CD8-positive, alpha-beta memory T cell (primary cell): ENCODE measurements at places on chromosomes 3 and 15. TPM values are rescaled to one million over a fixed set of nuclear protein-coding genes. Genes with fewer than 3 reads are reported as not detected.

Gene B3GNT5
- 10.0 TPM for total RNA-seq

Gene PTH1R
- not detected for total RNA-seq

Gene TICRR
- total RNA-seq = 14.0 TPM

Gene GLDN
- not detected for total RNA-seq

Gene FSIP1
- total RNA-seq = 0.38 TPM

Gene CCR4
- 113 TPM for total RNA-seq

Gene BCL2A1
- 56.8 TPM for total RNA-seq

Gene SIDT1
- total RNA-seq = 14.8 TPM

DNA sequence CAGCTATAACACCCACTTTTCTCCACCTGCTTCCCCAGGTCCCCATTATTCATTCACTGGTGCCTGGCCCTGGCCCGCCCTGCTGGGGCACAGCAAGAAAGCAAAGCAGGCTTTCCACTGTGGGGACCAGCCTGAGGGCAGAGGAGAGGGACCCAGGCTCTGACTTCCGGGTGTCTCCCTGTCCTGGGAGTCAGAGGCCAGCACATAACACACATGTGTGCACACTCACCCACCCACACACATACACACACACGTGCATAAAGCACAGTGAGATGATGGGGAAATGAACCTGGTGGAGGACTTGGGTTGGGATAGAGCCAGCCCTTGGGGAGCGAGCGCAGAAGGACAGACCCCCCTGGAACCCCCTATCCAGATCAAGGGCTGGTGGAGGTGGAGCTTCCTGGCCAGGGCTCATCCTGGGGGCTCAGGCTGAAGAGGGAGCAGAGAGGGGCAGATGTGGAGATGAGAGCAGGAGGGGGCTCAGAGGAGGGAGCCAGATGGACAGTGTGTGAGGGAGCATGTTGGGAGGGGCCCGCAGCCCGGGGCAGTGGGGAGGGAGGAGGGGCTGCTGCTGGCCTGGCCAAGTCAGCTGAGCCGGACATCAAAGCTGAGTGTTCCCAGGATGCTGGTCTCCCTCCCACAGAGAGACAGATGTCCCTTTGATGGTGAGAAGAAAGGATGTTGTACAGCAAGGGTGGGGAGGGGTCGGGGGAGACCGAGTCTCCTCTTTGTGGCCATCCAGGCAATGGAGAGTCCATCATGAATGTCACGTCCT, 78.2 kb downstream of the LINGO1 start:
- H3K27ac ChIP-seq = no peak overlapping the region
- no peak overlapping the region for H3K4me3 ChIP-seq
- H3K4me1 ChIP-seq = no peaks in the 10 kb centered on the region
- no peak for DNase-seq

- DNase-seq = no peak
- H3K4me3 ChIP-seq = no peak overlapping the region
- no peaks in the 10 kb centered on the region for H3K4me1 ChIP-seq
Measured at GRCh38 chr15:96312641-96313335, 17.7 kb upstream of the NR2F2 start.

GRCh38 chr3:12780751-12781150, 15.7 kb upstream of the CAND2 start:
- no peaks in the 10 kb centered on the region for H3K27me3 ChIP-seq
- no peak overlapping the region for H3K27ac ChIP-seq
- no peak for DNase-seq
- no peak overlapping the region for H3K4me3 ChIP-seq

- no peaks in the 10 kb centered on the region for H3K4me1 ChIP-seq
- DNase-seq = no peak
- no peaks in the 10 kb centered on the region for H3K36me3 ChIP-seq
- no peak overlapping the region for H3K4me3 ChIP-seq
Measured at GRCh38 chr3:184651904-184652303, 60.0 kb downstream of the MAGEF1 start.

- no peak for DNase-seq
- no peaks in the 10 kb centered on the region for H3K27me3 ChIP-seq
- no peak overlapping the region for H3K4me3 ChIP-seq
- H3K27ac ChIP-seq = no peak overlapping the region
- H3K4me1 ChIP-seq = no peaks in the 10 kb centered on the region
Measured at GRCh38 chr3:49880581-49881315, 11.0 kb upstream of the CAMKV start.

- no peaks in the 10 kb centered on the region for H3K36me3 ChIP-seq
- no peak for DNase-seq
- no peaks in the 10 kb centered on the region for H3K27me3 ChIP-seq
Measured at GRCh38 chr3:74059301-74059922, 434.7 kb upstream of the PDZRN3 start.

DNA sequence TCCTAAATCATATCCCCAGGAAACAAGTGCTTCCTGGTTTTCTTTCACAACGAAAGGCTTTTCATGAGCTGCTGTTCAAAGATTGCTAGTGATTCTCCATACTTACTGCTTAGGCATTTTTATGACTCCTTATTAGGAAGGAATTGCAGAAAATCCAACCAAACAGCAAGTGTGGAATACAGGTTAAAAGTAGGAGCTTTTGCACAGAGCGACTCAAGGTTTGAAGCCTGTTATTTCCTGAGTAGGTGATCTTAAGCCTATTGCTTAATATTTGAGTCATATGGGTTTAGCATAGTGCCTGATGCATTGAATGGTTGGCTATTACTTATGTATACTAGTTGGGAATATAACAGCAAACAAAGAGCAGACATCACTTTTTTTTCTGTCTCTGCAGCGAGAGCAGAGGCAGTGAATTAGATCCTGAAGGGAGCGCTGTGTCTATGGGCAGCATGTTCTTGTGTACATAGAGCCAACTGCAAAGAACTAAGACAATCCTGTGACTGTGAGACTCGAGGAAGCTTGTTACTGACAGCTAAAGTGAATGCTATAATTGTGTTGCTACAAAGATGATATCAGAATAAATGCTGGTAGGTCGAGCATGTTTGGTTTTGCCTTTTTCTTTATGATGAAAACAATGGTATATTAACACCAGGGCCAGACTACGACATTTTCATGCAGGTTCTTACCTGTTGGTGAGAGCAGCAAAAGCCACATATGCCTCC, 6.3 kb downstream of the TM4SF1 start:
- no peak overlapping the region for H3K4me3 ChIP-seq
- no peak overlapping the region for H3K27ac ChIP-seq
- H3K27me3 ChIP-seq = no peaks in the 10 kb centered on the region
- H3K36me3 ChIP-seq = no peaks in the 10 kb centered on the region
- no peak for DNase-seq
- H3K4me1 ChIP-seq = no peaks in the 10 kb centered on the region

- H3K36me3 ChIP-seq = no peaks in the 10 kb centered on the region
- no peak overlapping the region for H3K4me3 ChIP-seq
- no peak overlapping the region for H3K27ac ChIP-seq
- DNase-seq = no peak
- H3K4me1 ChIP-seq = no peaks in the 10 kb centered on the region
Measured at GRCh38 chr3:72679540-72680198, 168.6 kb downstream of the SHQ1 start.

- H3K27me3 ChIP-seq = no peaks in the 10 kb centered on the region
- no peak overlapping the region for H3K27ac ChIP-seq
- no peak for DNase-seq
Measured at GRCh38 chr3:128378631-128379347, 87.9 kb downstream of the DNAJB8 start.

- no peak for DNase-seq
- H3K36me3 ChIP-seq = no peaks in the 10 kb centered on the region
- H3K4me1 ChIP-seq = peaks cover 47% of the 10 kb centered on the region
- no peak overlapping the region for H3K27ac ChIP-seq
- H3K27me3 ChIP-seq = no peaks in the 10 kb centered on the region
- no peak overlapping the region for H3K4me3 ChIP-seq
Measured at GRCh38 chr15:90585863-90586262, 56.1 kb downstream of the CRTC3 start.

GRCh38 chr15:40333922-40334492, 6.7 kb downstream of the CCDC9B start:
- H3K36me3 ChIP-seq = no peaks in the 10 kb centered on the region
- no peaks in the 10 kb centered on the region for H3K27me3 ChIP-seq
- peak; percentile 33 for DNase-seq
- H3K4me1 ChIP-seq = peaks cover 23% of the 10 kb centered on the region
- H3K4me3 ChIP-seq = no peak overlapping the region
